GM23338 (cell line): ENCODE measurements at places on chromosomes 16 and 17. TPM values are rescaled to one million over a fixed set of nuclear protein-coding genes. Genes with fewer than 3 reads are reported as not detected.

GRCh38 chr17:65559804-65560627 lies 1.4 kb downstream of the AXIN2 start:
- H3K36me3 ChIP-seq = peaks cover 13% of the 10 kb centered on the region; the same call in 1 of the 2 replicates
- peak overlapping the region; percentile 98 for H3K4me3 ChIP-seq
- H3K27me3 ChIP-seq = peaks cover 14% of the 10 kb centered on the region
- no peak overlapping the region for H3K27ac ChIP-seq
- peak; percentile 71 for DNase-seq

DNA sequence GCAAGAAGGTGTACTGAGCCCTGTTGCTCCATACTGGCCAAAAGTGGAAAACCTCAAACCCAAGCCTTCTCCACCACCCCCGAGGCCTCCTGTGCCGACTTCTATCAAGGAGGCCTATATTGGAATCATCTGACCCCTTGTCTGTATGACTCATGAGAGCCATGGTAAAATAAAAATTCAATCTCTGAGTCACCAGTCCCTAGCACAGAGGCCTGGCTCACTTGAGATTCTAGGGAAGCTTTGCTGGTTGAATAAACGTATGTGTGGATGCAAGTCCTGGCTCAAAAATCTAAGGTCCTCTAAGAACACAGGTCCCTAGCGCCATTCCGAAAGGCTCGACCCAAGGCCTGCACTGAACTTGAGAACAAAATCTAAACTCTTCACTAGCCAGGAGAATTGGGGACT lies 15.0 kb downstream of the NSMCE1 start:
- no peaks in the 10 kb centered on the region for H3K27me3 ChIP-seq
- DNase-seq = no peak
- no peaks in the 10 kb centered on the region for H3K36me3 ChIP-seq

DNA sequence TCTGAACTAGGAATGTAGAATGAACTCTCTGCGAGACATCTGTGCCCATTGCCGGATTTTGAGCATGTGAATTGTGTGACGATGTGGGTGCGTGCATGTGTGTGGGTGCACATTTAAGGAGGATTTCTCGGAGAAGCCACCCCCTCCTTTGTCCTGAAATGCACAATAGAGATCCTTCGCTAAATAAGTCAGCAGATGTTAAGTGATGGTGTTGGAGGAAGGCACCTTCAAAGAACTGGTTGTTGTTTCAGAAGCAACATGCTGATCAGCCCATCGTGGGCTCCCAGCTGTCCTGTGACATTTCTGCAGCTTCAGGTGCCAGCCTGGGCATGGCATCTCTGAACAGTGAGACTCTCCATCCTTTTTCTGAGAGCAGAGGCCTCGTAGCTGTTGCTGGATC lies 194.9 kb downstream of the MSI2 start:
- H3K27me3 ChIP-seq = no peaks in the 10 kb centered on the region
- no peaks in the 10 kb centered on the region; the same call in 1 of the 2 replicates for H3K4me1 ChIP-seq
- H3K4me3 ChIP-seq = no peak overlapping the region
- H3K36me3 ChIP-seq = no peaks in the 10 kb centered on the region
- no peak overlapping the region for H3K27ac ChIP-seq

DNA sequence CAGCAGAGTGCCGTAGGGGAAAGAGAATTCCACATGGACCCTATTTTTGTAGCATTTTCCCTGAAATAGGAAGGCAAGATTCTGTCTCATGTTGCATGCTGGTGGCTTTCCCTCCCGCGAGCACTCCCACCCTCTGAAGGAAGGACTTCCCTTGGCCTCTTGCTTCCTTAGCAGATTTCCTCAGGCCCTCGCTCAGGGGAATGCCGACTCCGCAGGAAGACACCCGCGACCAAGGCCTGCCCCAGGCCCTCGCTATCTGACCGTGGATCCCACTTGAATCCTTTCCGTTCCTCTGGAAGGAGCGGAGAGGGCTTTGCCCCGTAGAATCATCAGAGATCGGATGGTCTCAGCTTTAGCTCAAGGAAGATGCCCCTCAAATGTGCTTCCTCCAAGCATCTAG lies 179.4 kb upstream of the FOXF1 start:
- no peak for DNase-seq
- H3K27ac ChIP-seq = no peak overlapping the region
- no peaks in the 10 kb centered on the region for H3K36me3 ChIP-seq
- H3K27me3 ChIP-seq = no peaks in the 10 kb centered on the region
- H3K4me1 ChIP-seq = no peaks in the 10 kb centered on the region
- H3K4me3 ChIP-seq = no peak overlapping the region

DNA sequence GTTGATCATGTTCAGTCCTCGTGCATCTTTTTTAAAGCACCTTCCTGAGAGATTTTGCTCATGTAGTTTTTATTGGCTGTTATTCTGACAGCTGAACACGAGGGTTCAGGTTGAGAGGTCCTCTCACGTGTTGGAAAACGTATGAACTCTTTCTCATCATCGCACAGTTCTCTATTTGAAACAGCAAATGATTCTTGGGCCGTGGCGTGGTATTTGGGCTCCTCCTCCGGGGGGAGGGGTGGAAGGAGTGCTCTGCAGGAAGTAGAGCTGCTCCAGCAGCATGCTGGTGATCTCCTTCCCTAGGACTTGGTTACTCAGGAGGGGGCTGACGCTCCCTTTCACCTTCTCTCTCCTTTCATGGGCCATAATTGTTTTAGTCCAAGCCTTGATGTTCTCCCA lies 70.4 kb downstream of the KSR1 start:
- H3K4me1 ChIP-seq = peaks cover 34% of the 10 kb centered on the region
- peak; percentile 69 for DNase-seq
- no peaks in the 10 kb centered on the region for H3K36me3 ChIP-seq
- H3K27me3 ChIP-seq = no peaks in the 10 kb centered on the region
- H3K27ac ChIP-seq = 0 out of 2 replicates have a peak overlapping the region, but pooled peaks have one; percentile 20

- H3K27ac ChIP-seq = no peak overlapping the region
- peak; percentile 24 for DNase-seq
- no peaks in the 10 kb centered on the region for H3K4me1 ChIP-seq
- no peak overlapping the region for H3K4me3 ChIP-seq
- H3K36me3 ChIP-seq = no peaks in the 10 kb centered on the region
These were observed 36.2 kb downstream of the RGS9 start for GRCh38 chr17:65173284-65173793.

DNA sequence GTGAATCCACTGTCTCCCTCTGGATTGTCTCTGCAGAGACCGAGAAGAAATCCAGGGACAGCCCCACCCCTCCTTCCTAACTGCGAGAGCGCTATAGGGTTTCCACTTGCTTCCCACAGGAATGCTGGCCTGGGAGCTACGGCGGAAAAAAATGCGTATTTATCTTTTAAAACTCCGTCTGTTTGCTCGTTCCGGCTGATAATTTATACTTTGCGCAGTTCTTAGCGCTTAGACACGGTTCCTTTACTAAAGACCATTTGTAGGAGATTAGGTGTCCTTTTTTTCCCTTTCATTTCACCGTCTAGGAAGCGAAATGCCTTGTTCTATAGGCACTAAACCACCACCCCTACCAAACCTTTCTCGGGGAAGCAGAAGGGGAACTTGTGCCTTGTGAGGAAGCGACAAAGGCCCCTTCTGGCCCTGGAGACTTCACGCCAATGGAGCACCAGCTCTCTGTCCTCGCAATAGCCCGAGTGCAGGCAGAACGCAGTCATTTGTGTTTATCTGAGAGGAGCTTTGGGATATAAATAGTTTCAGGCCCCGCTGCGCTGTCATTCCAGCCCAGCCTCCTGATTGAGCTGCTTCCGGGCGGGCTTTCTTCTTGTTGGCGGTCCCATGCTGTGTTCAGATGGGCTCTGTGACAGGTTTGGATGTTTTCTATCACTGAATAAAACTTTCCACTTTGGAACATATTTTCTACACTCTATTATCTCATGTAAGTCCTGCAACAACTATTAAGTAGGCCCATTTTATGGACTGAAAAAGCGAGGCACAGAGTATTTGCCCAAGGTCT lies 791 bp upstream of the SUPT4H1 start:
- no peaks in the 10 kb centered on the region for H3K27me3 ChIP-seq
- peak overlapping the region; percentile 100 for H3K4me3 ChIP-seq
- H3K27ac ChIP-seq = peak overlapping the region; percentile 94
- H3K4me1 ChIP-seq = peaks cover 11% of the 10 kb centered on the region
- peaks cover 16% of the 10 kb centered on the region for H3K36me3 ChIP-seq

DNA sequence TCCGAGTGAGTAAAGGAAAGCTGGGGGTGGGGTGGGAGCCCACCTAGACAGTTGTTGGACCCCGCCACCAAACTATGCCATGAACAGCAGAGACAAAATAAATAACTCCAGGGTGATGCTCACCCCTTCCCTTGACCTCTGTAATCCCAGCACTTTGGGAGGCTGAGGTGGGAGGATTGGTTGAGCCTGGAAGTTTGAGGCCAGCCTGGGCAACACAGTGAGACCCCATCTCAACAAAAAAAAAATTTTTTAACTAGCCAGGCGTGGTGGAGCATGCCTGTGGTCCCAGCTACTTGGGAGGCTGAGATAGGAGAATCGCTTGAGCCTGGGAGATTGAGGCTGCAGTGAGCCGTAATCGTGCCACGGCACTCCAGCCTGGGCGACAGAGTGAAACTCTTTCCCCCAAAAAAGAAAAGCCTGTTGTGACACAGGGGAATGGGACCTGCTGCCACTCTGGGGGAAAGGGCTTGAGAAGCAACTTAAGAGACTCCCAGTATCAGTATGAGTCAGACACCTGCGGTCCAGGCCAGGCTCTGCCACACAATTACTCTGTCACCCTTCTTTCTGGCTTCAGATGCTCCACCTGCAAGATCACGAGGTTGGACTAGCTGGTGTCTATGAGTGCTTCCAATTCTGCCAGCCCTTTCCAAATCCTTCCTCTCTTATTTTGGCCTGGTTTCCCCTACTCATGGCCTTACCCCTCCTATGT lies 5.0 kb downstream of the SGCA start:
- no peak overlapping the region for H3K27ac ChIP-seq
- no peaks in the 10 kb centered on the region for H3K4me1 ChIP-seq
- no peak overlapping the region for H3K4me3 ChIP-seq
- DNase-seq = no peak

DNA sequence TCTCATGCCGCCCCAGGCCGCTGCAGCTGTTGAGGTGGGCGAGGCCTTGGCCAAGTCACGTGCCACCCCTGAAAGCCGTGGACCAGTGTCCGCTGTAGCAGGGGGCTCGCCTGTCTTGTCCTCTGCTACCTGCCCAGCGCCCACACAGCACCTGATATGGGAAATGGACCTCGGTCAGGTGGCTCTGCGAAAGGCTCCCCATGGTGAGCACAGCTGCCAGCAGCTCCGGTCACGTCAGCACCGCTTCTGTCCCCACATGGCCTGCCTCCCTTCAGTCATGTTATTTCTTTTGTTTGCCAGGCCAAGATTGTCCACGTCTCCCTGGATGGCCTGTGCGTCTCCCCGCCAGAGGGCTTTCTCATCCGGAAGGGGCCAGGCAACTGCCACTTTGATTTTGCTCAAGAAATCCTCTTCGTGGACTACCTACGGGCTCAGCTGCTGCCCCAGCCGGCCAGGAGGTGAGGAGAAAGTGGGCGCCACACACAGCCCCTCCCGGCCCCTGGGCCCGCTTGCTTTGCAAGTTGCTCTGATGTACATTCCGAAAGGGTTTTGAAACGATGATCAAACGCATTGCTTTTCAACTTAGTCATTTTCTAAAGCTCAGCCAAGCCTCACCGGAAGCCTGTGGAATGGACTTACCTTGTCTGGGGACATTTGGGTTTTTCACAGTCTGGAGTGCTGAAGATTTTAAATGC lies 219.8 kb downstream of the KATNIP start:
- no peaks in the 10 kb centered on the region for H3K27me3 ChIP-seq
- no peak overlapping the region for H3K27ac ChIP-seq
- no peak for DNase-seq
- H3K36me3 ChIP-seq = no peaks in the 10 kb centered on the region
- H3K4me1 ChIP-seq = no peaks in the 10 kb centered on the region

DNA sequence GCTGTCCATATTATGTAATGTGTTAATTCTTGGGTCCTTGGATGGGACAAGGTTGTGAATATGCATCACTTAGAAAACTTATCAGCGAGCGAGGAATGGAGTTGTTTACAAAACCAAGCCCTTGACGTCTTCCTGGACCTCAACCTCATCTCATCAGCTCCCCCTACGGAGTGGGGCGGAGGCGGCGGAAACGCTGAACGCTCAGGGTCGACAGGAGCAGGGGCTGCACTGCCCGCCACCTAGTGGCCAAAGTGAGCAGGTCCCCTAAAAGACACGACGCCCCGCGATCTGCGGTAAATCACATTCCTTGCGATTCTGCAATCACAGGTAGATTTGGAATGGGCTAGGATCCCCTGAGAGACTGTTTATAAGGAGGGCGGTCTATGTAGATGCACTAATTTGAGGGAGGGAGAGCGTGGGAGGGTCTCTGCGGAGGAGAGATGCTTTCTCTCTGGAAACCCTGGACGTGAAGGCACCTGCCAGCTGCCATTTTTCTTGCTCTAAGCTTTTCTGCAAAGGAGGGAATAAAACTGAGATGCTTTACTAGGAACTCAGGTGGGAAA lies 5.4 kb upstream of the ICAM2 start:
- H3K4me1 ChIP-seq = no peaks in the 10 kb centered on the region
- H3K27ac ChIP-seq = no peak overlapping the region
- no peaks in the 10 kb centered on the region for H3K36me3 ChIP-seq
- 0 out of 2 replicates have a peak, but pooled peaks cover 4% of the 10 kb centered on the region for H3K27me3 ChIP-seq
- H3K4me3 ChIP-seq = peak overlapping the region; percentile 42
- DNase-seq = peak; percentile 95

DNA sequence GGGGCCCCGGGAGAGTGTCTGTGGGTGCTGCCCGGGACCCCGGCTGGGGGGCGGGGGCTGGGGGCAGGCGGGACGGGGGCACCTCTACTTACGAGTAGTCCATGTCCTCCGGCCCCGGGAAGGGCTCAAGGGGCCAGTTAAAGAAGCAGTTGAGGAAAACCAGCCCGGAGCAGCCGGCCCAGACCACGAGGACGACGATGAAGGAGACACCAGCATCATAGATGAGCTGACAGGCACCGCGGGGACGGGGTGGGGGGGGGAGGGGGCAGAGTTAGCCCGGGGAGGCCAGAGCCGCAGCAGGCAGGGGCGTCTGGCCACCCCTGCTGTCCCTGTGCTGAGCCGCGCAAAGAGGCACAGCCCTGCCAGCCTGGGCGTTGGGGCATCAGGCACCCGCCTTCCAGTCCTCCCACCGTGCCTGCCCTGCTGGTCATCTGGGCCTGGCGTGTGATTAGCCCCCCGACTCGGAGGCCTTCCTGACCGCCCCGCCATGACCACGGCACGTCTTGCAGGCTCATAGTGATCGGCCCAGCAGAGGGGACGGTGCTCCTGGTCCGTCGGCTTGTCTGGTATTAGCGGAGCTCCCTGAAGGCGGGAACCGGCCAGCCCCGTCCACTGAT lies 29.0 kb upstream of the PITPNA start:
- peaks cover 1% of the 10 kb centered on the region; the same call in 1 of the 2 replicates for H3K4me1 ChIP-seq
- DNase-seq = no peak
- no peaks in the 10 kb centered on the region for H3K27me3 ChIP-seq
- H3K36me3 ChIP-seq = no peaks in the 10 kb centered on the region
- H3K27ac ChIP-seq = no peak overlapping the region

TP53TG3B gene
- total RNA-seq = not detected in 2 replicates

DYNC1LI2 gene
- total RNA-seq = 73.9 and 113 TPM in 2 replicates

ABCC3 gene
- total RNA-seq = 0.27 TPM in 1 of 2 replicates, not detected in the other

NPIPA1 gene
- total RNA-seq = 61.4 and 77.4 TPM in 2 replicates

MTSS2 gene
- total RNA-seq = 16.5 and 19.6 TPM in 2 replicates

ALDH3A2 gene
- total RNA-seq = 130 and 159 TPM in 2 replicates

FKBP10 gene
- total RNA-seq = 137 and 151 TPM in 2 replicates
